ENCODE measurements at places on chromosomes 2 and 18.
A peak's percentile ranks its signal among the peaks of the same experiment; 100 is the strongest.

- no peak for DNase-seq
Measured at GRCh38 chr2:74026687-74027241, 42.1 kb downstream of the TET3 start.

- no peak for DNase-seq
Measured at GRCh38 chr18:24876266-24876665, 415.8 kb downstream of the HRH4 start.

DNA sequence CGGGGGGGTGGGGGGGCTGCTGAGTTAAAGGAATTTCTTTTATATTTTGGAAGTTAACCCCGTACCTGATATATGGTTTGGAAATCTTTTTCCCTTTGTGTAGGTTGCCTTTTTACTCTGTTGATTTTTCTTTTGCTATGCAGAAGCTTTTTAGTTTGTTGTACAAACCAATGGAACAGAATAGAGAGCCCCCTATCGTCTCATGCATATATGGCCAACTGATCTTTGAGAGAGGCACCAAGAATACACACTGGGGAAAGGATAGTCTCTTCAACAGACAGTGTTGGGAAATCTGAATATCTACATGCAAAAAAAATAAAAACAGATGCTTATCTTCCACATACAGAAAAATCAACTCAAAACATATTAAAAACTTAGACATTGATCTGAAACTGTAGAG lies 647.8 kb upstream of the KLHL29 start:
- no peak for DNase-seq

- no peak for DNase-seq
Measured at GRCh38 chr2:218659988-218660358, 490 bp downstream of the BCS1L start.

GRCh38 chr2:25257032-25257552 lies 84.6 kb downstream of the DNMT3A start:
- no peak for DNase-seq

DNA sequence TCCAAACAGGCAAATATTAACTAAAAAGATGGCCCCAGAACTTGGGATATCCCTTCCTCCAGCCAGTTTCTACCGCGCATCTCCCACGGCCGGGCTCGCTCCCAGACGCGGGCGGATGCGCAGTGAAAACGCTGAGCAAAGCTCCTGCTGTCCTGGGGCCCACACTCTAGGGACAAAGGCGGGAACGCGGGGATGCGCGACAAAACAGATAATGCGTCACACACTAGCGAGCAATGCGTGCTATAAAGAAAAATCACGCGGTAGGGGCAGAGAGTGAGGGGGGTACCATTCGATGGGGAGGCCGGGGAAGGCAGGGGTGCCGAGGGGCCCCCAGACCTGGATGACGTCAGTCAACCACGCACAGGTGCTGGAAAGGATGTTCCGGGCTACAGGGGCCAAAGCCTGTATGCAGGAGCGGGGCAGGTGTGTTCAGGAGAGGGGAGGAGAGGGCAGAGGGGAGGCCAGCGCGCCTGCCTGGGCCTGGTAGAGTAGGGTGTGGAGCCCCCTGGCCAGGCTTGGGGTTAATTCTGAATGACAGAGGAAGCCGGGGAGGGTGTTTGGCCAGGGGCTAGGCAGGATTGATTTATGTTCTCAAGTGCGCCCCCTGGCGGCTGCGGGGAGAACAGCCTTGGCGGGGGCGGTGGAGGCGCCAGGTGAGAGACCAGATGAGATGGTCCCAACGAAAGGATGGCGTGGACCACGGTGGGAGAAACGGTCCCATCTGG lies 14.9 kb upstream of the ITM2C start:
- DNase-seq, result peak; percentile 52
